Activated CD4-positive, alpha-beta T cell treated with anti-CD3 and anti-CD28 coated beads, Interleukin-2, amount 10 ng/mL, durations not matched to agents 7 days and 5 days (primary cell): ENCODE measurements at places on chromosomes 5 and 9. TPM values are rescaled to one million over a fixed set of nuclear protein-coding genes. Genes with fewer than 3 reads are reported as not detected.

DNA sequence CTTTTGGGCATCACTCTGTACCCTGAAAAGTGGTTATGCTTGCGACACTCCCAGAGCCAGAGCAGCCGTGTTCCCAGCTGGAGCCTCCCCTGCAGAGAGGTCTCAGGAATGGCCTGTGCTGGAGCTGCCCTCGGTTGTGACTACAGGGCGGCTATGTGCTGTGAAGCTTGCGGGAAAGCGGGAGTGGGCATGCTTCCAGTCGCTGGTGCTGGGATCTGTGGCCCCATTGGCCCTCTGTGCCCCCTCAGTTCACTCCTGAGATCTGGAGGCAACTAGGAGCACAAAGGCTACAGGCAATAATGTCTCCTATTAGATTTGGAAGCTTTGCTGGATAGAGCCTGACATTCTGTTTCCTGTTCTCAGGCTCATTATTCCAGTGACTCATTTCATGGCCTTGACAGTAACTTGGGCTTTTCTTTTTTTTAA is 56.9 kb downstream of the GPR107 start:
- no peak for DNase-seq

The HSPB3 gene
- not detected for total RNA-seq

The SPINK4 gene
- not detected for total RNA-seq

- no peak for DNase-seq
Measured at GRCh38 chr5:163624431-163624830, 119.0 kb downstream of the MAT2B start.

The SNCAIP gene
- total RNA-seq, result not detected

The TCERG1 gene
- 85.2 TPM for total RNA-seq

DNA sequence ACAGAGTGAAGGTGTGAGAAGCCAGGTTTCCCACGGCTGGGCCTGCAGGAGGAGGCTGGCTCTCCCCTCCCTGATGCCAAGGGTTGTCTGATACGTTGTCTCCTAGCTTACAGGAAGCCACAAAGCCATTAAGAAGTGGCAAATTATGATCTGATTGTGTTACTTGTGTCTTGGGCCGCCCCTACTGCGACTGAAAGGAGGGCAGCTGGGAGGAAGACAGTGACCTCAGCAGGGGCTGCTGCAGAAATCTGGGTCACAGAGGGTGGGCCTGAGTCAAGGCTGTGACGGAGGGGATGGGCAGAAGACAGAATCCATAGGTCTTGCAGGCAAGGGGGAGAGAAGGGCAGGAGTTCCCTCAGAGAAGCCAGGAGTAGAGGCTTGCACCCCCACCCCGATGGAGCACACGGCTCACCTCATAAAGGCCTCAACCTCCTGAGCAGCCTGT is 145.0 kb downstream of the FSTL4 start:
- DNase-seq, result no peak
